NCI-H2081 (cell line): ENCODE measurements at places on chromosomes 5 and 9.

- no peak for DNase-seq
These were observed at the start of gene HMCN2 for GRCh38 chr9:130265431-130266235. Gene HMCN2, plus strand, starts transcription at chr9:130265760. Its CDS starts 119 bp downstream, at chr9:130265879.

DNA sequence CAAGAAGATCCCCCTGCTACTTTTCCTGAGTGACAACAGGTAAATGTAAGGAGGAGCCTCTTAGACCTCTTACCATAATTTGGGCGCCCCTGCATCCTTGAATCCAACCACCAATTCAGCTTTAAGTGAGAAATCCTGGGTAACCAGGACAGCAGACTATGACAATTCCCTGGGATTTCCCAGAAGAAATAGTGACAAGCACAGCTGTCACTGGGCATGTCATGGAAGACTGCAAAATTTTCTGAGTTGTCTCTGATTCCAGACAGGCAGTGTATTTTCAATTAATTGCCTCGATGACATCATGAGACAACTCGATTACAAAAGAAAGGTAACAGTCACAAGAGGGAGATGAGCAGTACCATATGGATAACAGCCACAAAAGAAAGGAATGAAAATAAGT, 256.9 kb downstream of the BNC2 start:
- DNase-seq: no peak

DNA sequence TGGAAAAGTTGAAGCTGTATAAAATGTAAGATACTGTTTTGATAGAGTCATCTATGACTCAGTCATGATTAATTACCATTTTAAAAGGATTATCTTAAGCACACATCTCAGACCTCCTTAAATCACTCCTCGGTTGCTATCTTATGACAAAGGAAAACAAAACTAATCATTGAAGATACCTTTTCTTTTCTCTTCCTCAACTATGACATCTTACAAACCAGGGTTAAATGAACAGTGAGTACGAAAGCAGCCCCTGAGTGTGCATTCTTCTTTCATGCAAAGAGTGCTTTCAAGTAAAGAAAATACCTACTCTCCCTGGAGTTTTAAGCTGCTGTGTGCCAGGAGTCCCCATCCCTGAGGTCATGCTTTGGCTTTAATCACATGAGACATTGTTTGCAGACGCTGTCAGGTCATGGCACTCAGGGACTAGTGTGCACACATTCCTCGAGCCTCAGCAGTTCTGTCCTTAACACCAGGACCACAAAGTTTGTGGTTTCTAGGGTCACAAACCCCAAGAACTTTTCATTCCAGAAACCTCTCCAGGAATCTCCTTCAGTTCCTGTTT, 86.7 kb upstream of the ICE1 start:
- no peak for DNase-seq

- no peak for DNase-seq
These were observed 93.8 kb downstream of the ZNF354C start for GRCh38 chr5:179153921-179154345.

GRCh38 chr5:37055383-37055990, 178.9 kb downstream of the NIPBL start:
- DNase-seq: no peak

DNA sequence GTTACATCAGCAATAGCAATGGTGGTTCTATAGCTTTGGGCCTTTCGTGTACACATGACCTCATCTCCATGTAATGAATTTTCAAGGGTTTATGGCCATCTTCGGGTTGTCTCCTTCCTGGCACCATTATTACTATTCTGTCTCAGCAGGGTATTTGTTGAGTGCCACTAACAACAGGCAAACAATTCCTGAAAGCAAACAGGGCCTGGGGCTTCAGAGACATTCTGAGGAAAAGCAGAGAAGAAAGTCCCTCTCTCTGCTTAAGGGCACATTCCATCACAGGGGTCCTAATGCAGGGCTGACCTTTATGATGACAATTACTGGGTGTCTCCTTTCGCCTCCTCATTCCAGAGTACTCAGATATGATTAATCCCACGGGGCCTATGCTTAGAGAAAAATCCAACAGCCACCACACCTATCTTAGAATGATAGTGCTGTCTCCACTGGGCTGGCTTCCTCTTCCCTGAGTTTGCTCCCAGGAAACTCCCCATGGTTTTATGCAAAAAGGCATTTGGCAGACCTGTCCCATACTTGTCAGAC, 540.2 kb upstream of the ZNF462 start:
- no peak for DNase-seq

- peak; percentile 77 for DNase-seq
These were observed 1.1 kb upstream of the TENT4A start for GRCh38 chr5:6712142-6712576.

- no peak for DNase-seq
These were observed 31.7 kb downstream of the NRG2 start for GRCh38 chr5:140011297-140011802.

DNA sequence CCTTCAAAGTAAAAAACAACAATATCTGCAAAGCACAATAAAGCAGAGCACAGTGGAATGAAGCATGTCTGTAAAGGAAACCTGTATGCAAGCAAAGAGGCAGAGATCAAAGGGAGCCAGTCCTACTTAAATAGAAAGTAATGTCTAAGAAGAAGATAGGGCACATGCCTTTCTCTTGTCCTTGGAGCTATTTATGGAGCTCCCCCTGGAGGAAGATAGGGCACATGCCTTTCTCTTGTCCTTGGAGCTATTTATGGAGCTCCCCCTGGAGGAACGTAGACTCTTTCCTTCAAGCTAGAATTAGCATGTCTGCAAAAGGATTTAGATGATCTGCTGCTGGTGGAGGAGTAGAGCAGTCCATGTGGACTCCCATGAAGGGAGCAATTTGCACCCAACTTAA, 168.1 kb upstream of the RASEF start:
- DNase-seq: no peak

DNA sequence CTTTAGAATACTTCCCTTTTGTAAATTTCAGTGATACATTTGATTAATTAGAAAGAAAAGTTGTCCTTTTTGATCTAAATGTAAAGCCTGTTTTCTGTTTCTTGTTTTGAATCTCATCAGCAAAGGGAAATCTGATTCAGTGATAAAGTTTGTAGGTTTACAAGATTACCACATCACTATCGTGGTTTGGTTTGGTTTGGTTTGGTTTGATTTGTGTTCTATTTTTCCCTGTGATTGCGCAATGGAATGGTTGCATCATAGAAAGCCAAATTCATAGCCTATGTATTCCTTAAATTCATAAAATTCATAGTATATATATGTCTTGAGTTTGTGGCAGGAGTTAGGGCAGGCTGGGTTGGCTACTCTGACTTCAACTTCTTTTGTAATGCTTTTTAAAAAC, 15.2 kb downstream of the SRFBP1 start:
- DNase-seq: no peak

DNA sequence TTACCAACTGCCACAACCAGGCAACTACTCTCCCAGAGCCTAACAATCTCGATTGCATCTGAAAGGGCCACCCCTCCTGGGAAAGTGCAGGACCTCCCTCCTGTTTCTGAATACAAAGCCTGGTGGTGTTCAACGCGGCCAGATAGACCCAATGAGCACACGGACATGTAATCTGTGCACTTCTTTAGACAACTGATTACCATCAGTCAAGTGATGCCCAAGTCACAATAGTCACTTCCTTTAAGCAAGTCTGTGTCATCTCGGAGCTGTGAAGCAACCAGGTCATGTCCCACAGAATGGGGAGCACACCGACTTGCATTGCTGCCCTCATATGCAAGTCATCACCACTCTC, 739 bp downstream of the C9orf72 start:
- DNase-seq: peak; percentile 43

- no peak for DNase-seq
These were observed 8.5 kb upstream of the CCDC187 start for GRCh38 chr9:136312436-136312835.

DNA sequence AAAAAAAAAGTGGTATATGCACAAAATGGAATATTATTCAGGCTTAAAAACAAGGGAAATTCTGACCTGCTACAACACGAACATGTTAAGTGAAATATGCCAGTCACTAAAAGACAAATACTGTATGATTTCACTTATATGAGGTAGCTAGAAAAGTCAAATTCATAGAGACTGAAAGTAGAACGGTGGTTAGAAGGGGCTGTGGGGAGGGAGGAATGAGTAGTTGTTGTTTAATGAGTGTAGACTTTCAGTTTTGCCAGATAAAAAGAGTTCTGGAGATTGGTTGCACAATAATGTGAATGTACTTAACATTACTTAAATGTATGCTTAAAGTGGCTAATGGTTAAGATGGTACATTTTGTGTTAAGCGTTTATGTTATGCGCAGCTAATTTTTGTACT, 79.5 kb upstream of the IL12B start:
- DNase-seq: no peak

- DNase-seq: peak; percentile 29
These were observed 245.1 kb downstream of the AOPEP start for GRCh38 chr9:94971378-94972131.

DNA sequence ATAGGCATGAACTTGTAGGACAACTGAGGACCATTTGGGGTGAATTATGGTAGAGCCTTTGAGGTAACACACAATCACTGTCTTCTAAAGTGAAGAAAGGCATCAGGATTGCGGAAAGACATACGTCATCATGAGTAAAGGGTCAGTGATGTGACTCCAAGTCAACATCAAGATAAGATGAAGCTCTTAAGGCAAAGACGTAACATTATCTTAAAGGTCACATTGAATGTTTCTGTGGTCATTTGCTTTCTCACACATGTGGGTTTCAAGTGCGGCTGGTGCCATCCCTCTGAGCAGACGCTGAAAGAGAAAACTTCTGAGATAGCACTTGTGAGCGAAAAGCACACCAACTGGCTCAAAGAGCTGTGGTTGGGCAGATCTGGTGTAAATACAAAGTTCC, 63.3 kb upstream of the GRAMD2B start:
- DNase-seq: no peak

DNA sequence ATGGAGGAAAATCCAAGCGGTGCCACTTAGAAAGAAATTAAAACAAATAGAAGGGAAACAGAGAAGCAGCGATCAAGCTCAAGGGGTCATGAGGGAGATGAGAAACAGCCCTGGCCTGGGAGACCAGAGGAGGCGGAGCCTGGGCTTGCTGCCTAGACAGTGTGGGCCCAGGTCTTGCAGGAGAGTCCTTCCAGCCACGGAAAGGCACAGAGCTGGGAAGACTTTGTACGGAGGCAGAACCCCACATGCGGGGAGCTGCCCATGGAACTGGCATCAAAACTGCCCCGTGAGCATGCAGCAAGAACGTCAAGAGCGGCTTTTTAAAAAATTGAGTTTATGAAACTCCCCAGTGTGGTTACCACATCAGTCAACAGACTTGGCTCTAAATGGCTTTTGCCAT, 119.4 kb downstream of the IRX1 start:
- DNase-seq: no peak

GRCh38 chr5:6181147-6181729, 197.1 kb downstream of the MED10 start:
- no peak for DNase-seq

GRCh38 chr5:95216136-95216955, 68.5 kb downstream of the MCTP1 start:
- no peak for DNase-seq

- peak; percentile 11 for DNase-seq
These were observed 378.9 kb downstream of the ELAVL2 start for GRCh38 chr9:23447166-23447565.

DNA sequence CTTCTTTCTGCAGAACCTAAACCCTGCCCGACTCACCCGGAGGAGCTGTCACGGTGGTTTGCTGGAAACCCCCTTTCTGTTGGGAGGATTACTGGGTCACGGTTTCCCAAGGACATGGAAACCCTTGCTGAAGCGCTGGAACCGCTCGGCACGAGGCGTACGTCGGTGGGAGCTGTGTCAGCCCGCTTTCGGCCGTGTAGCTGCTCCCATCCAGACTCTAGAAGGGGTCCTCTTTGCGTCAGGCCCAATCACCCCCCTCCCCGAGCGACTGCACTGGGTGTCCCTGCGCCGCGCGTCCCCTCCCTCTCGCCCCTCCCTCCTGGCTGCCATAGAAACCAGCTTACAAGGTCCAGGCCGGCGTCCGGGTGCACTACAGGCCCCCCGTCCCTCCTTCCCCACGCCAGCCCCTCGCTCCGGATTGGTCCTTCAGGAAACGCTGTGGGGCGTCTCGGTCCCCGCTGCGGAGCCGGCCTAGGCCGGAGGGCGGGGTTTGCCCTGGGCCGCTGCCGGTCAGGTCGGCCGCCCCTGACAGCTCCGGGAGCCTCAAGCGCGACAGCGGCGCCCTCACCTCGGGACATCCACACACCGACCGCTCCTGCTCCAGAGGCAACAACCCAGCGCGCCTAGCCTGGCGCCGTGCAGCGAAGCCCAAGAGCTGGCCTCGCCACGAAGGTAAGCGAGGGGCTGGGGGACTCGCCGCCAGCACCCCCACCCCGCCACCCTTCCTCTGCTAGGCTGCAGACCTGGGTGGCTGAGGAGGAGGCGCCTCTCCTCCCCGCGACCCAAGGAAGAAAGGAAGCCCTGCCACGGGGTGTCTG, at the start of gene NIM1K:
TSS of gene NIM1K (plus strand) at position 486 of the 818 bp plus-strand sequence. CDS start 53,551 bp downstream, outside the sequence.
- peak; percentile 72 for DNase-seq

DNA sequence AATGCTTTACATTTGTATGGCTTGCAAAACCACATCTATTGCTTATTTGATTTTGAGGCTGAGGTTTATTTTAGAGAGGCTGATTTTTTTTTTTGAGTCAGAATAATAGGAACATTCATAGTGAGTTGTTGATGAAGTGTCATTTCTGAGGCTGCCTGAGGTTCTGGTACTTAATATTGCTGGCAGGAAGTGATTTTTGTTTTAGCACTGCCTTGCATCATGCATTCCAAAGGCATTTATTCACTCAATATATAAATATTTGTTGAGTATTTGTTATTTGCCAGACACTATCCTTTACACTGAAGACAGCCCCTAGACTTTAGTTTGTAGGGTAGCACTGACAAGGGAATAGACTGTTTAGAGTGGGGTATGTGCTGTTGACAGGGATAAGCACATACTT, 2.7 kb downstream of the RNF20 start:
- DNase-seq: no peak

DNA sequence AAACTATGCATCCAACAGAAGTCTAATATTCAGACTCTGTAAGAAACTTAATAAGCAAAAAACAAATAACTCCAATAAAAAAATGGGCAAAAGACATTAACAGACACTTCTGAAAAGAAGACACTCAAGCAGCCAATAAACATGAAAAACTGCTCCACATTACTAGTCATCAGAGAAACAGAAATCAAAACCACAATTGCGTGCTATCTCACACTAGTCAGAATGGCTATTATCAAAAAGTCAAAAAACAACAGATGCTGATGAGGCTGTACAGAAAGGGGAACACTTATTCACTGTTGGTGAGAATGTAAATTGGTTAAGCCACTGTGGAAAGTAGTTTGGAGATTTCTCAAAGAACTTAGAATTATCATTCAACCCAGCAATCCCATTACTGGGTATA, 101.2 kb upstream of the TRIM32 start:
- no peak for DNase-seq

DNA sequence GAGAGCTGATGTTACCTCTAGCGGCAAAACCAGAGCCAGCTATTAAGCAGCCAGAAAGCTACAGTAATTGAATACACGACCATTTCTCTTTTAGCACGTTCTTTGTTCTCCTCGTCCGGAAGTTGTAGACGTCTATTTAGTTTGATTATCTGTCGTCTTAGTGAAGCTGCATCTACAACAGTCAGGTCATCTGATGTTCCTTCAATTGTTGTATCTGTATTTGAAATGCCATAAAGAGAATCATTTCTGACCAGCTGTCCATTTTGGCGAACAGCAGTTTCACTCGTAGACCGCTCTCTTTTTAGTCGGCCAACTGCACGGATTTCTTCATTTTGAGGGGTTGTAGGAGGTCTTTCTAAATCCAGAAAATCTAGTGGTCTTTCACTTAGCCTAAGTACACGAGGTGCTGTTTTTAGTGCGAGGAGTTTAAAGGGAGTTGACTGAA, 12.6 kb downstream of the PDE6A start:
- DNase-seq: peak; percentile 22

GRCh38 chr9:14006386-14007187, 307.4 kb downstream of the NFIB start:
- no peak for DNase-seq

- no peak for DNase-seq
These were observed 287.7 kb upstream of the TLE4 start for GRCh38 chr9:79284081-79284480.
